ENCODE measurements at places on chromosomes 7 and 10.

GRCh38 chr10:60816628-60817397 is 38.5 kb downstream of the CDK1 start:
- DNase-seq, result no peak

GRCh38 chr7:7653593-7654187 is 13.1 kb downstream of the UMAD1 start:
- DNase-seq, result no peak

DNA sequence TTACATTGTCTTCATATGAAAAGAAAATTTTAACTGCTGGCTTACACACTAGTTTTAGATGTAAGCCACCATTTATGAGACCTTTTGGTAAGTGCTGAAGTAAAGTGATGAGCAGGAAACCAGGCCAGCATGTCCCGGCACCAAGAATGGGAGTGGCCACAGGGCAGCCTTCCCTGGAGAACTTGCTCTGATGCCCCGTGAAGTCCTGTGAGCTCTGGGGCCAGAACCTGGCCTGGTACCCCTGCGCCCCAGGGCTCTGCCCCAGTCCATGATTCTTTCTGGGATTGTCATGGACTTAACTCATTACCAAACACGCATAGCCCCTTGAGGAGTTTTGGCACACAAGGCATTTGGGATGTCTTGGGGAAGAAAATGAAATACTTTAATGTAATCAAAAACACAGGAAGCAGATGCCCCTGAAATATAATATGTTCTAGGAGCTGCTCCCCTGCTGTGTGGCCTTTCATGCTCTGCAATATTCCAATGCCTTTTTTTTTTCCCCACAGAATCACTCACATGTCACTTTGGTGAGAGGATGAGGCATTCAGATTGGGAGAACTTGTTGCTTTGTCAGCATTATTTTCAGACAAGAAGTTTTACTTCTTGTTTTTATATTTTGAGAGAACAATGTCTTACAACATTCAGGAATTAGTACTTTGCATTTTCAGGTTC is 53.1 kb upstream of the CXCL12 start:
- DNase-seq, result no peak

- no peak for DNase-seq
Observed at GRCh38 chr10:20659225-20659624, 237.9 kb downstream of the NEBL start.

GRCh38 chr7:6032167-6032566 is 991 bp downstream of the ANKRD61 start:
- DNase-seq, result no peak

DNA sequence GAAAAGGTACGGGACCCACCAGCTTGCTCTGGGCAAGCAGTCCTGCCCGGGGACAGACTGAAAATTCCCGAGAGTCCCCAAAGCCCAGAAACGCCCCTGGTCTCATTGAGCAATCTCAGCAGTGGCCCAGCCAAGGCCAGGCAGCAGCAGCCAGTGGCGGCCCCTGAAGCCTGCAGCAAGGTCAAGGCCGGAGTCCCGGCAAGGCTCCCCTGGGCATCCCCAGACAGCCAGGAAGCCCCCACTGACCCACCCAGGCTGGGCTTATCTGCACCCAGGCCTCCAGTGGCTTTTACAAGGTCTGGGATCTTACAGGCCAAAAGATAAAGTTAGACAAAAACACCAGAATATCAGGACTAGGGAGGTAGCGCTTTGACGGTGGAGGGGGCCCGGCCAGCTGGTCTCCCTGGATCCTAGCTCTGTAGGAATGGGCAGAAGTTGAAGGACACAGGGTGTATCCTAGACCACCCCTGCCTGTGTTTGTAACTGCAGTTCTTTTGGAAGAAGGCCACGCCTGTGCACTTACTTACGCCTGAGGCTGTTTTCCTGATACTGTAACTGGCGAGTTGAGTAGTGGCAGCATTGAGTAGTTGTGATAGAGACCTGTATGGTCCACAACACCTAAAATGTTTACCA is 130.5 kb upstream of the NPS start:
- no peak for DNase-seq

DNA sequence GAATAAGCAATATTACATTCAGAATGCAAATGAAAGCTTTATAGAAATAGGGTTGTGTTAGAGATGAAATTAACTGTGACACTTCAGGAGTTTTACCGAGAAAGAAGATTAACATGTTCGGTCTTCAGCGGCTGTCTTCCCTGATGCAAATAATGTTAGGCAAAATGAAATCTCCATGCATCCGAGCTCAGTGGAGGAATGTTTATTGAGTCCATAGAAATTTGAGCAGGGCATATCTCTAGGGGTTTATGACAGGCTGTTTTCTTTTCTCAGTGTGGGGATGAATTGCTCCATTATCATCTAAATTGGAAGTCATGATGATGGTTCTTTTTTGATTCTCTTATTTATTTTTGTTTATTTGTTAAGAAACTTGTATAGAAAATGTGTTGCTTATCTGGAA is 31.7 kb downstream of the DYNC1I1 start:
- no peak for DNase-seq

GRCh38 chr7:26278770-26279169 is 12.9 kb upstream of the SNX10 start:
- no peak for DNase-seq

GRCh38 chr10:1635340-1635739 is 102.0 kb downstream of the ADARB2 start:
- no peak for DNase-seq

GRCh38 chr10:131653140-131653539 is 247.7 kb upstream of the PPP2R2D start:
- peak; percentile 26 for DNase-seq

GRCh38 chr10:115092555-115093285 is 445 bp upstream of the ATRNL1 start:
- no peak for DNase-seq

DNA sequence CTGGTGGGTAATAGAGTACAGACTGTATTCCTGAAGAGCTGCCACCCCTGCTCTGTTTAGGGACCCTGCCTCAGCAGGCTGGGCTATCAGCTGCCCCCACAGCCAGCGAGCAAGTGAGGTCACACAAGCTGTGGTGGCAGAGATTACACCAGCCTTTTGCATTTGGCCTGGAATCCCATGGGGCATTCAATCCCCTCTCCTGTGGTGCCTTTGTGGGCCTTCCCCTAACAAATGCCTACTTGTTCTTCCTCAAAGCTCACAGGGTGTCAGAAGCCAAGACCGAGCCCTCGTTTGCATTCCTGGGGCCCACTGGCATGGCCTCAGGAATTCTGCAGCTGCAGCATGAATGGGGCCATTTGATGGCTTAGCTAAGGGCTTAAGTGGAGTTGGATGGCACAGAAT is 212.7 kb upstream of the PHYHIPL start:
- no peak for DNase-seq

GRCh38 chr10:112613620-112614019 is 166.6 kb downstream of the VTI1A start:
- DNase-seq, result no peak

- DNase-seq, result no peak
Observed at GRCh38 chr7:154879629-154880028, 123.3 kb downstream of the PAXIP1 start.

GRCh38 chr10:22623633-22624253 is 90.6 kb downstream of the PIP4K2A start:
- no peak for DNase-seq

- DNase-seq, result no peak
Observed at GRCh38 chr10:116470768-116471415, 43.2 kb downstream of the PNLIPRP3 start.

- DNase-seq, result no peak
Observed at GRCh38 chr7:6212008-6212407, 60.4 kb downstream of the CYTH3 start.

DNA sequence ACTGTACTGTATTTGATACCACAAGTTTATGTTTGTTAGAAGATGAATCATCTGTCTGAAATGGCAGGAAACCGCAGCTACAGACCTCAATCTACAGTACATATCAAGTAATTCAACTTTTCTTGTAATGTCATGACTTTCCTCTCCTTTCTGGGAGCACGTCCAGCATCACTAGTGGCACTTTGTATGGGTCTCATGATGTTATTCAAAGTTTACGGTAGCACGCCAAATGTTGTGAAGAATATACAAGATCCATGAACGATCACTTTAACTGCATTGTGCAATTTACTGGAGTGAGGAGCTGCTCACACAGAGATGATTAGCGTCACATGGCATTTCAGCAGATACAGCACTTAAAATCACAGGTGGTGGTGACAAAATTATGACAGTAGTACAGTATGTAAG is 257.8 kb upstream of the GNAI1 start:
- no peak for DNase-seq

- no peak for DNase-seq
Observed at GRCh38 chr10:25811052-25811685, 122.9 kb upstream of the MYO3A start.
